HFF-Myc (cell line): ENCODE measurements at places on chromosomes 7 and 10.
A peak's percentile ranks its signal among the peaks of the same experiment; 100 is the strongest.

- peak; percentile 56 for DNase-seq
Measured at GRCh38 chr10:49387071-49387470, 8.8 kb downstream of the DRGX start.

- no peak for DNase-seq
Measured at GRCh38 chr7:130683026-130683425, 3.3 kb downstream of the TSGA13 start.

DNA sequence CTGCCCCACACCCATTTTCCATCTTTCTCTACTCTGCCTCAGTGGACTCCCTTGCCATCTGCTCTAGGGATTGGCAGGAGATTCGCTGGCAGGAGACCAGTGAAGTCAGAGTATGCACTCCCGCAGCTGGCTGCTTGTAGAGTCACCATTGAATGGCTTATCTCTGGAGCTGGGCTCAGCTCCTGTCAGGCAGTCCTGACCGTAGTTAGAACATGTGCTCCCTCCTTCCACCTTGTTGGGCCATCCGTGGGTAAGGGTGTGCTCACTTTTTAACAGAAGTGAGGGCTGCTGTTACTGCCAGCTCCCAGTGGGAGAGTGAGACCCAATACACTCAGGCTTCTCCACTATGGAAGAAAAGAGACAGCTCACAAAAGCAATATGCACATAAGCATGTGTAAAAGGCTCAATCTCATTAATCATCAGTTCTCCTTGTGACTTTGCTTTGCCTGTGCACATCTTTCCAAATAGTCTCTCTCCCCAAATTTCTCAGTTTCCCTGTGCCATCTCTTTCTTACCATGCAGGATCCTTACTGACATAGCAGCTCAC lies 773.3 kb downstream of the GRID1 start:
- no peak for DNase-seq

DNA sequence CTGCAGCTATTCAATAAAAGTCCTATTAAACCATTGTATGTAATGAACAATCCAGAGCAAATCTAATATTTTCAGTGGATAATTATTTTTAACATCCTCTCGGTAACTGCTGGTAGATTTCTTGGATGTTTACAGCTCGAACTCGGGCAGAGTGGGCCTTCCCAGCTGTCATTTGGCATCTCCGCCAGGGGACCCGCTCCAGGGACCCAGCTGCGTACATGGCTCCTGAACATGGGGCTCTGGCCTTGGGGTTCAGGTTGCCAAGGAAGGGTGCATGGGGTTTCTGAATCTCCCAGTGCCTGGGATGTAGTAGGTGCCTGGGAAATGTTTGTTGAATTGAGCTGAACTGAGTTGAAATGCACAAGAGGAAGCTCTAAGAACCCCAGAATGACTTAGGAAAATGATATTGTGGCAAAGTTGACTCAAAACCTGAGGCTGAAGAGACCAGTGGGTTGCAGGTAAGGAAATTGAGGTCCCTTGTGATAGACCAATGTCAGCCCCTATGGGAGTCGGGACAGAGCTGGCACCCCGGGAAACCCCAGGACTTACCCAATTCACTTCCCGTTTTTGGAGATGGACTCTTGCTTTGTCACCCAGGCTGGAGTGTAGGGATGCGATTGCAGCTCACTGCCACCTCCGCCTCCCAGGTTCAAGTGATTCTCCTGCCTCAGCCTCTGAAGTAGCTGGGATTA lies 228.4 kb downstream of the CUX1 start:
- no peak for DNase-seq

- peak; percentile 55 for DNase-seq
Measured at GRCh38 chr7:86932038-86932512, 127.4 kb downstream of the ELAPOR2 start.

DNA sequence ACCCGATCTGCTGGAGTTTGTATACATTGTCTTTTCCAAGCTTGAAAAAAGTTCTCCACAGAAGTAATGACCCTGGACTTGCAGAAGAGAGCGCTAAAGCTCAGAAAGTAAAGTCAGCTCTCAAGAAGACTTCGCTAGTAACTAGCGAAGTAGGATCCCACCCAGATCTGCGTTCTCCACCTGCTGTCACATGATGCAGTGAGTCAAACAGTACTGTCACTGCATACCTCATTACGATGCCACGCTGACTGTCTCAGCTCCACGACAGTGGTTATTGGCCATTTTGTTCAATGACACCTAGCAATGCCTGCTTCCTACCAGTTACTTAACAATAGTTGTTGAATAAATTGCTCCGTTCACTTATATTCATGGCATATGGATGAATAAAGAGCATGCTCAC lies 29.7 kb upstream of the SEC61G start:
- DNase-seq = peak; percentile 82

DNA sequence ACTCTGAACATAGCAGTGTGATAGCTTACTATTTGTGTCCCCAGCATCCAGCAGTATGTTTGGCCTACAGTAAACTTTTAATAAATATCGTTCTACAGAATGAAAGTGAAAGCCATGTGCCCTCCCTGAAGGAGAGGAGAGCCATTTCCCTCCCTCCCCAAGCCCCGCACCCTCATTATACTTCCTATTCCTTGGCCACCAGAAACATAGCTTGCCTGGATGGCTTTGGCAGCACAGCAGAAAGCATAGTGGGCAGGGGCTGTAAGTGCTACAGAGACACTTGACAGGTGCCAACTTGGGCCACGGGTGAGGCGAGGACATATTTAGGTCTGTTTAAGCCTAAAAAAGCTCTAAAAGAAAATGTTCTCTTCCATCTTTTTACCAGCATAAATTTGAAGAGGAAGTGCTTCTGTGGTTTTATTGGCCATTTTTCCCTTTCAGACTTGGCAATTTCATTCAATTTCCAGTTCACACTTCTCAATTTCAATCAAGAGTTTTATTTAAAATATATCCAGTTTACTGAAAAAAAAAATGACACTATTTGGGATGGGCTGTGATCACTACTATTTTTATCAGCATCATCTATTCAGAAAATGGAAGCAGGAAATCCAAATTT lies 12.7 kb downstream of the HHEX start:
- no peak for DNase-seq

GRCh38 chr10:36801660-36802059 lies 323.7 kb upstream of the ANKRD30A start:
- DNase-seq = no peak

- no peak for DNase-seq
Measured at GRCh38 chr7:66454600-66455225, 174.0 kb upstream of the KCTD7 start.
